ENCODE measurements at places on chromosomes 12 and 14.

GRCh38 chr12:21353487-21353886 is 18.8 kb upstream of the SLCO1A2 start:
- DNase-seq: no peak

GRCh38 chr12:68271346-68271745 is 17.9 kb upstream of the IL22 start:
- DNase-seq: no peak

GRCh38 chr12:125856896-125857295 is 791.7 kb downstream of the AACS start:
- no peak for DNase-seq

GRCh38 chr14:103014466-103015228 is 42.7 kb downstream of the CDC42BPB start:
- DNase-seq: peak; percentile 62

DNA sequence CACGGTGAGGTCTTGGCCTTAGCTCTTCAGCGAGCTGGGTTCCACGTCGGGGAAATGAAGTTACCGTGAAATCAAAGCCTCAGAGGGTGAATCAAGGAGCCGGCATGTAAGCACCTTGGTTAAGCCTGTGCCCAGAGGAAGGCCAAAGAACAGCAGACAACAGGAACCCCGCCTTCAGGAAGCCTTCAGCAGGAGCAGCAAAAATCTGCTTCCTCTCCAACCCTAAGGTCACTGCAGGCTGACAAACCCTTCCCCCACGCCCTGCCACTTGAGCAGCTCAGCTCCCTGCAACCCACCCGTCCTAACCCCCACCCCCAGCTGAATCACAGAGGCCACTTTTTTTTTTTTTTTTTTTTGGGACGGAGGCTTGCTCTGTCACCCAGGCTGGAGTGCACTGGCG is 72.9 kb upstream of the LTA4H start:
- DNase-seq: peak; percentile 17

DNA sequence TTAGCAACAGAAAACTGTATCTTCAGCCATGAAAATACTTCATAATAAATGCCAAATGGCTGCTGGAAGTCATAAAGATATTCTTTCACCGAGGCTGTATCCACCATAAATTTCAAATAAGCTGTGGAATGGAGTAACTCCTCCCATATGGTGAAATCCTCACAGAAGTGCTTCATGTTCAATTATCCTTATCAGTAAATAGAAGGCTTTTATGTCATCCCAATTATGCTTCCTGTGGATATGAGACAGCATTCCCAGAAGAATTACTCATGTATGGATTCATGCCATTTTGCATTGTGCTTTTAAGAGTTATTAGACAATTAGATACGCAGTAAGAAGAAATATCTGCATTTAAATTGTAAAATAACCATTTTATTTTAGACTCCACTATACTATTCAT is 99.0 kb downstream of the RTN1 start:
- no peak for DNase-seq

GRCh38 chr12:129145381-129145780 is 292.1 kb downstream of the GLT1D1 start:
- no peak for DNase-seq

DNA sequence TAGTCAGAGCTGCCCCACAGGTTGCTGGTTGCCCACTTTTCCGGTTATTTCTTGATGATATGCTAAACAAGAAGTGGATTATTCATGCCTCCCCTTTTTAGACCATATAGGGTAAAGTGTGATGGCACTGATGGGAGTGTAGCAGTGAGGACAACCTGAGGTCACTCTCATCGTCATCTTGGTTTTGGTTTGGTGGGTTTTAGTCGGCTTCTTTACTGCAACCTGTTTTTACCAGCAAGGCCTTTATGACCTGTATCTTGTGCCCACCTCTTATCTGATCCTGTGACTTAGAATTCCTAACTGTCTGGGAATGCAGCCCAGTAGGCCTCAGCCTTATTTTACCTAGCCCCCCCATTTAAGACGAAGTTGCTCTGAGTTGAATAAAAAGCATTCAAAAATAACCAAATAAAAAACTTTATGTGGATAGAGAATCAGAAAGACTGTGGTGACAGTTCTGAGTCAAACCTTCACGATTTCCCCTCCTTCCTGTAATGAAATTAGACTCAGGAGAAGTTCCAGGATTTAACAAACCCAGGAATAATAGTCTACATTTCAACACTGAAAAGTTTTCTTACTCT is 144.2 kb downstream of the PAWR start:
- DNase-seq: no peak

- DNase-seq: peak; percentile 80
Measured at GRCh38 chr12:48183091-48183875, at the start of gene CCDC184. Gene CCDC184 (plus strand): TSS chr12:48183644. CDS start chr12:48184123, 479 bp downstream.

- peak; percentile 72 for DNase-seq
Measured at GRCh38 chr14:82075566-82075965, 541.9 kb upstream of the SEL1L start.

GRCh38 chr12:8559676-8560075 is 19.0 kb upstream of the CLEC4E start:
- DNase-seq: no peak

DNA sequence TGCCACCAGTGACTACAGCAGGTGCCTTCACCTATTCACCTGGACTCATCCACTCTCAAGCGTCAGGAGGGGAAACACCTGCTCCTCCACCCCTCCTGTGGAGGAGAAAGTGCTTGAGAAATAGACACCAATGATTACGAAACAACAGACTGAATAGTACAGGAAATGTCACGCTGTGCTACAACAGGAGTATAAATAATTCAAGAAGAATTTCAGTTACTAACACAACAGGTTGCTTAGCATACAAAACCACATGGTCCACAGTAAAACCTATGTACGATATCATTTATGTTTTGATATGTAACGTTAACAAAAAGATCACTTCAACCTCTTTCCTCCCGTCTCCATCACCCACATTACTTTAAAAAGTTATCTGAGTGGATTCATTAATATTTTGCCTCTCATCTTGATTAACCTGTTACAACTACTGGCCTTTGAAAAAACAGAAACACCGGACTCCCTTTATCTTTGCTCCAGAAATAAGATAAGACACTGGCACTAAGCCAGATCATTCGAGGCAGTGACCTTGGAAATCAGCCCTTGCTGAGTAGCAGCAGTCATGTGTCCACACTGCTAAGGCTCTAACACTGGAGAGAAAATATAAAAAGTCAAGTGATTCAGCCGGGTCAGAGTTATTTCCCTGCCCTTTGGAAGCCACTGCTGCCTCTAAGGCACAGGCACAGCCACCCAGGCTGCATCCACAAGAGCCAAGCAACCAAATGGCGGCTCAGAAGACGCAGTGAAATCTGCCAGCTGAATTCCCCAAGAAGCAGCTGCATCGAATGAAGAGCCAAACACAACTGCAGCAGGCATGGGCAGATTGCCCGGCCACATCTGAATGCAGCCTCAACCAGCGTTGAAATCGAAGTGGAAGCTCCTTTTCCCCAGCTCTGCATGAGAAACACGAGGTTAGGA is 40.9 kb downstream of the NT5DC3 start:
- DNase-seq: peak; percentile 40

DNA sequence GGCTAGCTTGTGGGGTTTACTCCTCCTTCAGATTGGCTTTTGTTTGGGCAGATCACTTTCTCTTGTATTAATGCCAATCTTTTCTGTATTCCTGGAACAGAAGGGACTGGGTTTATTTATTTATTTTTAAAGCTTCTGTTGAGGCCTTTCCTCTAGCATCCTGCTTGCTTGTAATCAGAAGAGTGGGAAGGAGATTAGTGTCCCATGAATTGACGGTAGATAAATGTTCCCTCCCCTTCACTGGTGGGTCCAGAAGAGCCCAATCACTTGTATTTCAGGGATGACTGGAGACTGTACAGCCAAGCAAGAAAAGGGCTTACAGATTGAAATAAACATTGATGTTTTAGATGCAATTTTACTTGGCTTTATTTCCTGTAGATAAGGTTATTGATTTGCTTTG is 71.0 kb downstream of the LIN52 start:
- no peak for DNase-seq

- no peak for DNase-seq
Measured at GRCh38 chr14:40599725-40600124, 1007.0 kb upstream of the LRFN5 start.

- peak; percentile 80 for DNase-seq
Measured at GRCh38 chr12:132084621-132085290, 59.4 kb downstream of the DDX51 start.

DNA sequence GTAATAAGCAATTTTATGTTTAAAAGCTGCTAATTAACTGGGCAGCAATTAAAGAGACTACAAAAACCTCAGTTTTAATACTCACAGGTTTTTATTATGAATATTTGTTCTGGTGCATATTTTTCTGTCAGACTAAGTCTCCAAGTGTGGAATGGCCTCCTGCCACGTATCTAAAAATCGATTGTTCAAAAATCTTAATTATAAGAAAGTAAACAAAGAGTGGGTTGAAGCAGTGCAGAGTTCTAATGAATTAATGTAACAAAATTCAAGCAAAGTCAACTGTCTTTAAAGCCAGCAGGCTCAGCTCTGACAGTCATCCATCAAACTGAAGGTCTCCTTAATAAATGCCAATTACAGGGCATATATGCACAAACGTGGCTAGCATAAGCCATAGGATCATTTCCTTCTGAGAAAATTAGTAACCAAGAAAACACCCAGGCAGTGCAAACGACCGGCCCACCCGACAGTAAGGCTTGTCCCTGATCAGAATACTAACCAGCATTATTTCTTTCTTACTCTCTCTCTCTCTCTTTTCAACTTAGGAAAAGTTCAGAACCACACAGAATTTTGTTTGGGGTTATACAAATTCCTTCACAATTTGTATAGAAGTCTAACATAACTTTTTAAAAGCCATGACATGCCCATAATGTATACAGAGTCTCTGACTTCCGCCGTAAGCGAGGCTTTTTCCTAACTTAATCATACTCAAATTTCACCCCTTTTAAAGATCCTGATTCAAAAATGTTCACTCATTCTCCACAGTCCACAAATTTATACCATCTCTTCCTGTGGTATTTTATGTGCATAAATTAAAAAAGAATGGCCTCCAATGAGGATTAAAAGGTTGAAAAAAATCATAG is 83.8 kb downstream of the SLC25A21 start:
- DNase-seq: no peak

- DNase-seq: no peak
Measured at GRCh38 chr12:122811777-122812176, 23.5 kb upstream of the HIP1R start.

DNA sequence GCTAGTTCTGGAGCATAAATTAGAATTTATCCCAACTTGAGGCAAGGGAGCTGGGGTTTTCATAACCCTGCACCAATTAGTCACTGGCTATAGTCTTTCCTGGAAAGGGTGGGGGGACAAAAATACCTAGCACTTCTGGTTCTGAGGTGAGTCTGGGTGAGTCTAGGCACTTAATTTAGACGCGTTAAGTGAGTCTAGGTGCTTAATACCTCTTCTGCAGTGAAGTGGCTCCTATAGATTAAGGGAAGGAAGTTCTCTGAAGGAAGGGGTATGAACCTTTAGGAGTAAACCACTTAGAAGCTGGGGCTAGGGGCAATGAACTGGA is 251.7 kb downstream of the EFCAB11 start:
- no peak for DNase-seq

DNA sequence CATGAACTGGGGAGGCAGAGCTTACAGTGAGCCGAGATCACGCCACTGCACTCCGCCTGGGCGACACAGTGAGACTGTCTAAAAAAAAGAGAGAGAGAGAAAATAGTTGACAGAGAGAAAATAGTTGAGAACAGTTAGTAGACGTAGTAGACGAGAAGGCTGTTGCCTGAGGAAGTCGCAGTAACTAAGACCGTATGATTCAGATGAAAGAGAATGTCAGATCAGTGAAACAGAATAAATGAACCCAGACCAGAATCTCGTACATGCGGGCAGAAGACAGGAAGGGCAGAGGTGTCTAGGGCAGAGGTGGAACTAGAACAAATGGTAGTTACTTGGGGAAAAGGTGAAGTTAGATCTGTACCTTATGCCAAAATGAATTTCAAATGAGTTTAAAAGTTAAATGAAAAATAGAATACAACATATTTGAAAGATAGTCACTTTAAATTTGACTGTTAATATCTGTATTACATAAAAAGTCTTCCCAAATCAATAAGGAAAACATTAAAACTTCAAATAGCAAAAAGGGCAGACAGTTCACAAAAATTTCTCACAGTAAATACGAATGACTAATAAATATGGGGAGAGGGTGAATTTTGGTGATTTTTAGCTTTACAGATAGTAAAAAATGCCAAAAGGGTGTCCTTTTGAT is 17.7 kb downstream of the MDM2 start:
- DNase-seq: no peak

DNA sequence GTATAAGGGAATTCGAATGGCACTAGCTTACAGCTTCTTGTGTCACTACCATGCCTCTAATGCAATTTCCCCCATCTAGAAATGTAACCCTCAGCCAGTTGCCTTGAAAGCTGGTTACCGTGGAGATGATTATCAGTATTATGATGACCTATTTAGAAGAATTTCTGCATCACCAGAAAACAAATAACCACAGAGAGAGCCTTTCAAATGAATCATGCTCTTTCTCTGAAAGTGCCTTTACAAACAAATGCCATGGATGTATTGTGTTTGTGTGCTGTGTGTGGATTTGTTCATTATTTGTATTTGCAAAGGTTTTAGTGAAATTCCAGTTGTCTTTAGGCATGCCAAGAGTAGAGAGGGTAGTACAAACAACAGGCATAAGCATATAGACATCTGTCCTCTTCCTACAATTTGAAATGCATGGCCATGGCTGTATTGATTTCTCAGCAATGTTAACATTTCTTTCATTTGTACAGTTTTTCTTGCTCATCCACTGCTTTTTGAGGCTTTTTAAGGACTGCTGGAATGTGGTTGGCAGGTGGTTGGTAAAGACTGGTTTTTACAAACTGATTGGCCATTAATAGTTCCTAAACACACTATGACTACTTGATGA is 266.5 kb downstream of the PAWR start:
- no peak for DNase-seq

DNA sequence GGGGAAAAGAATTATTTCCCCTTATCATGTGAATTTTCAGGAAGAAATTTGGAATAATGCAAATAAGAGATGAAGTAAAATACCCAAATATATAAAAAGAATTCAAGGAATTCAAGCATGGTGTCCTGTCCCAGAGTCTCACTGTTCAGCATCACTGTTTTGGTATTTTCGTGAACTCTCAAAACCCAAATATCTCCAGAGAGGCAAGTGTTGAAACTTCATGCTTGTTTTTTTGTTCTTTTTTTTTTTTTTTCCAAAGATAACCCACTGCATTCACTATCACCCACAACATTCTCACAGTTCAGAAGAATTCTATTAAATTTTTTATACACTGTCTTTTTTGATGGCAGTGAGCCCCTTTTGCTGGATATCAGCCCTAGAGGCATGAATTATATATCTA is 354.9 kb downstream of the DIO2 start:
- DNase-seq: no peak

GRCh38 chr12:129494766-129495165 is 409.1 kb downstream of the TMEM132D start:
- DNase-seq: no peak
